ENCODE measurements at places on chromosomes 3 and 15. TPM values are rescaled to one million over a fixed set of nuclear protein-coding genes. Genes with fewer than 3 reads are reported as not detected.

Gene ADAMTSL3
- 13.2 TPM for total RNA-seq

- DNase-seq, result no peak
- no peak overlapping the region for H3K27ac ChIP-seq
- no peak overlapping the region for H3K4me3 ChIP-seq
- H3K27me3 ChIP-seq, result peaks cover 75% of the 10 kb centered on the region
These were observed 3.4 kb upstream of the DOCK3 start for GRCh38 chr3:50671331-50671730.

- DNase-seq, result no peak
- peaks cover 37% of the 10 kb centered on the region for H3K4me1 ChIP-seq
- peaks cover 3% of the 10 kb centered on the region for H3K36me3 ChIP-seq
- no peaks in the 10 kb centered on the region for H3K27me3 ChIP-seq
- peak overlapping the region; percentile 20 for H3K4me3 ChIP-seq
These were observed 52.7 kb upstream of the SPATA12 start for GRCh38 chr3:57007521-57008460.

Gene ENTPD3
- total RNA-seq, result 0.72 TPM

Gene NDN
- 84.8 TPM for total RNA-seq

Gene PLCB2
- 11.5 TPM for total RNA-seq

DNA sequence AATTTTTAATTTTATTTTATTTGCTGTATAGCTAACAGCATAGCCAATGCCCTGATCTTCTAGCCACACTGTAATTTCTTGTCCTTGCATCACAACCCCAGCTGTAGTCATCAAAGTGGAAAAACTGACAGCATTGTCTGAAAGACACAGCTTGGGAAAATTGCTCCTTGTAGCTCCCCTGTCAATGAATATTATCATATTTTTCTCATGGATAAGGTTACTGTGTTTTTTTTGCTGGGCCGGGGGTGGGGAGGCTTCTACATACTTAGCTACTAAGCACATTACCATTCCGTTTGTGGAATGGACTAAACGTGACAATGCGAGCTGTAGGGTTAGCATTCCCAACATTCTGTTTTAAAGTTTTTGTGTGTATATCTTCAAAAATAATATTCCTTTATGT is 381.3 kb downstream of the TIGIT start:
- no peak overlapping the region for H3K4me3 ChIP-seq
- no peak for DNase-seq
- H3K36me3 ChIP-seq, result peaks cover 2% of the 10 kb centered on the region
- H3K27me3 ChIP-seq, result no peaks in the 10 kb centered on the region

Gene CPA3
- total RNA-seq, result not detected

DNA sequence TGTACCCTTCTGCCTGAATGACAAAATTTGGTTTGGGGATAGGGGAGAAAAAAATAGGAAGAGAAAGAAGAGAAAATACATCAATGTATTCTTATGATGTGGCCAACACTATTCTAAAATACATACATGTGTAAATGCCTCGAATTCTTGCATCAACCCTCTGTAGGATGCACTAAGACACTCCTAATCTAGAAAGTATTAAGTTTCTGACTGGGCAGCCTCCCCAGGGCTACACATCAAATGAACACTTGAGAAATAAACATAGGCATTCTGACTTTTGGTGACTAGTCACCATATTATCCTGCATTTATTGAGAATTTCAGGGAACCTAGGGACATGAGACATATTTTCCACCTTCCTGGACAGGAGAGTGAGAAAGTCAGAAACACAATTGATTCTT is 109.2 kb downstream of the CPNE4 start:
- no peak overlapping the region for H3K4me3 ChIP-seq
- H3K27ac ChIP-seq, result no peak overlapping the region
- no peaks in the 10 kb centered on the region for H3K36me3 ChIP-seq
- no peaks in the 10 kb centered on the region for H3K4me1 ChIP-seq

Gene FEZF2
- total RNA-seq, result not detected

Gene FBXO40
- not detected for total RNA-seq

GRCh38 chr3:185820973-185821758 is 3.7 kb downstream of the IGF2BP2 start:
- DNase-seq, result no peak
- peak overlapping the region; percentile 54 for H3K4me3 ChIP-seq
- no peaks in the 10 kb centered on the region for H3K36me3 ChIP-seq
- H3K4me1 ChIP-seq, result peaks cover 44% of the 10 kb centered on the region

Gene CNTN4
- total RNA-seq, result 68.9 TPM

- no peak overlapping the region for H3K4me3 ChIP-seq
- H3K36me3 ChIP-seq, result no peaks in the 10 kb centered on the region
- peaks cover 63% of the 10 kb centered on the region for H3K4me1 ChIP-seq
- no peak for DNase-seq
- no peaks in the 10 kb centered on the region for H3K27me3 ChIP-seq
- H3K27ac ChIP-seq, result no peak overlapping the region
These were observed 1038.5 kb upstream of the NR2F2 start for GRCh38 chr15:95291898-95292472.

DNA sequence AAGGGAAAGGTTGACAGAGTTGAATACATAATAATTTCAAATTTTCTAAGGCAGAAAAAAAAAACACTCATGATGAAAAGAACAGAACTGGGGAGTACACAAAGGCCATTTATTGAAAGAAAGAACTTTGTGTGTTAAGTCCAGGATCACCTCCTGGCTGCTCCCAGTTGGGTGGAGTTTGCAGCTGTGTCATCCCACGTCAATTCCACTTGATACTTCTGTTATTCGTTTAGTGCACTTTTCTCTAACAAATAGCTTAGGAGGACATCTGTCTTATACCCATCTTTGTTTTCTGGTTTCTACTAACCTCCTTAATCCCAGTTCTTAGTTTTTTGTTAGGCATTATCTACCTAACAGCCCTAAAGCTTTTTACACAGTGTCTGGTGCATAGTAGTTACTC is 44.7 kb downstream of the SGO1 start:
- no peak overlapping the region for H3K4me3 ChIP-seq
- no peak for DNase-seq
- no peaks in the 10 kb centered on the region for H3K36me3 ChIP-seq
- H3K4me1 ChIP-seq, result peaks cover 22% of the 10 kb centered on the region
- no peaks in the 10 kb centered on the region for H3K27me3 ChIP-seq

GRCh38 chr3:178749471-178749870 is 213.2 kb downstream of the KCNMB2 start:
- H3K36me3 ChIP-seq, result peaks cover 15% of the 10 kb centered on the region
- H3K4me3 ChIP-seq, result no peak overlapping the region
- no peak overlapping the region for H3K27ac ChIP-seq
- no peaks in the 10 kb centered on the region for H3K27me3 ChIP-seq
- no peak for DNase-seq

Gene CD96
- total RNA-seq, result 0.20 TPM

Gene FAM174B
- total RNA-seq, result 20.7 TPM

DNA sequence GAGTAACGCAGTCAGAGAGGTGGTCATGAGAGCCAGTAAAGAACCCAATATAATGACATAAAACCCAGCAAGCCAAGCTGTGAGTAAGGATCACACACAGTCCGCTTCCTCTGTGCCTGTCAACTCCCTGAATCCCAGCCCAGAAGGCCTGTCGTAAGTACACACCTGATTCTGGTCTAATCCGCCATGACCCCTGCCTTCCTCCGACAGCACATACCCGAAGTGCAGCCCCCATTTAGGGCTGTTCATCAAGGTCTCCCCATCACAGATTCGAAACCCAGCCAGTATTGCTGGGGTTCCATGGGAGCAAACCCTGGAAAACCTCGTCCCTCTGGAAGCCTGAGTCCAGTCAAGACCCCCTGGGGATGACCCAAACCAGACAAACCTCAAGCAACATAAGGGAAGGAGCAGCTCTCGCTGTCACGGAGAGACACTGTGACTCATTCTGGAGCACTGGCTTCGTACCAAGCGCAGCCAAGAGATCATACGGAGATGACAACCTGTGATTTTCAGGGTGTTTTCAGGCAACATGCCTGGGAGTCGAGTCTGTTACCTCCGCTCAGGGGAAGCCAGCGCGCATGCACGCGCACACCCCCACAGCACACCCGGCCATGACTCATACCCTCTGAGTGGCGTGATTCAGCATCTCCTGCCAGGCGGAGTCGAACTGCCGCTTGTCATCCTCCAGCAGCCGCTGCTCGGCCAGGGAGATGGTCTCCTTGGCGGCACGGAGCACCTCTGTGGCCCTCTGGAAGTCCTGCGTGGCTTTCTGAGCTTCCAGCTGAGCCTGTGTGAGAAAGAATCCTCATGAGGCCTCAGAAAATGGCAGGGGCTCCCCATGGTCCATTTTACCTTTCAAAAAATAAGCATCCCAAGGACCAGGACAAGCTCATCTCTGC is 63.0 kb downstream of the SH3BP5 start:
- no peak overlapping the region for H3K4me3 ChIP-seq
- H3K27me3 ChIP-seq, result no peaks in the 10 kb centered on the region
- H3K27ac ChIP-seq, result peak overlapping the region; percentile 92
- peaks cover 23% of the 10 kb centered on the region for H3K4me1 ChIP-seq
- peaks cover 1% of the 10 kb centered on the region for H3K36me3 ChIP-seq
- peak; percentile 35 for DNase-seq

- H3K36me3 ChIP-seq, result peaks cover 1% of the 10 kb centered on the region
- no peak for DNase-seq
These were observed 5.4 kb downstream of the VILL start for GRCh38 chr3:37995652-37996641.

GRCh38 chr15:94004697-94005096 is 226.7 kb upstream of the MCTP2 start:
- DNase-seq, result no peak
- no peak overlapping the region for H3K27ac ChIP-seq
- H3K4me1 ChIP-seq, result peaks cover 10% of the 10 kb centered on the region
- H3K4me3 ChIP-seq, result no peak overlapping the region

GRCh38 chr3:129442486-129442885 is 2.5 kb downstream of the IFT122 start:
- H3K4me3 ChIP-seq, result no peak overlapping the region
- no peak for DNase-seq
- H3K4me1 ChIP-seq, result peaks cover 62% of the 10 kb centered on the region
- H3K36me3 ChIP-seq, result no peaks in the 10 kb centered on the region

DNA sequence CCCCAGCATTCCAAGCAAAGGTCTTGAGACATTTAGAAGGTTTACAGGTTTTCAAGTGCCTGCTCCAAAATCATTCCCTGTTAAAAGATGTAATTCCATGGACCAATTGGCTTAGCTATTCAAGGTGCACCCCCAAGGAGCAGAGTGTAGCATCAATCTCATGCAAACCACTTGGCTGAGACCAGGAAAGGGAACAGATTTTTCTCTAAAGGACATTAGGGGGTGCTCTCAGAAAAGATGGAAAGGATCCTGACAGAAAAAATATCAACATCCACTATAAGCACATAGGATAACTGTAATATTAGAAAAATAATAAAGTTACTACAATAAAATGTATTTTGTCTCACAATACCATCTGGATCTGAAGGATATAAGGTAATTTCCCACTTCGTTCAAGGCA is 328.0 kb upstream of the CDIN1 start:
- H3K4me1 ChIP-seq, result peaks cover 39% of the 10 kb centered on the region
- no peak overlapping the region for H3K4me3 ChIP-seq
- no peak for DNase-seq
- no peaks in the 10 kb centered on the region for H3K36me3 ChIP-seq
- H3K27me3 ChIP-seq, result no peaks in the 10 kb centered on the region
- H3K27ac ChIP-seq, result no peak overlapping the region

- no peak for DNase-seq
- no peak overlapping the region for H3K27ac ChIP-seq
- H3K4me1 ChIP-seq, result no peaks in the 10 kb centered on the region
- H3K4me3 ChIP-seq, result no peak overlapping the region
- H3K27me3 ChIP-seq, result peaks cover 39% of the 10 kb centered on the region
These were observed 3.6 kb downstream of the GNAT1 start for GRCh38 chr3:50194903-50195500.

- H3K4me1 ChIP-seq, result peaks cover 26% of the 10 kb centered on the region
- H3K27me3 ChIP-seq, result peaks cover 2% of the 10 kb centered on the region
- H3K36me3 ChIP-seq, result no peaks in the 10 kb centered on the region
- H3K27ac ChIP-seq, result no peak overlapping the region
These were observed 141.0 kb upstream of the HACD2 start for GRCh38 chr3:123725652-123726400.

GRCh38 chr3:134360046-134360445 is 14.2 kb downstream of the AMOTL2 start:
- no peak overlapping the region for H3K4me3 ChIP-seq
- peaks cover 36% of the 10 kb centered on the region for H3K36me3 ChIP-seq
- no peak for DNase-seq
- peaks cover 69% of the 10 kb centered on the region for H3K4me1 ChIP-seq
- H3K27ac ChIP-seq, result peak overlapping the region; percentile 99

Gene COMMD4
- 70.5 TPM for total RNA-seq

DNA sequence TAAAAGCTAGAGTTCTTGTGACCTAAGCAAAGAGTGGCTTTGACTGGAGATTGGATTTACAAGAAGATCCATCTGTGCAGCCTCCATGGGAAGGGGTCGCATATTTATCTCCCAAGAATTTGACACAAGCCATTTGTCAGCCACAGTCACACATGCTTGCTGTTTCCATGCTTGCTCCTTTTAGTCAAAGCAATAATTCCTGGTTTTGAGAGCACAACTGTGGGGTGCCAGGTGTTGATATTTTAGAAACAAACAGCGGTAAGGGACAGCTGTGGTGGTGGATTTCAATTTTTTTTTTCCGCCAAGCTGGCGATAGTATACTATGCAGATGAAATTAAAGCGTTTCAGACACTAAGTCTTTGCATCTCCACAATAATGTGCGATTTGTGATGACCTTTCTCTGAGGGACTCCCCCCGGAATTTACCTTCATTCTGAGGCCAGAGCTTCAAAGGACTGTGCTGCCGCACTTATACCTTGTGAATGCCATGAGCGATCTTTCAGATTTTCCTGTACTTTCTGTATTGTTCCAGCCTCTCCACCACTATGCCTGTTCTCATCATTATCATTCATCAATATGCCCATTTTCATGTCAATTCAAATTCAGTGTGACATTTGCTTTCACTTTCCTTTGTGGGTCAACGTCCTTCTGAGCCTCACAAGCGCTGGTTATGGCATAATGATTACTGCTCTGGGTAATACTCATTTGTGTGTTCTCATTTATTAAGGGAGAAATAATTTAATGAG is 108.2 kb upstream of the KBTBD8 start:
- H3K27me3 ChIP-seq, result peaks cover 6% of the 10 kb centered on the region
- no peaks in the 10 kb centered on the region for H3K4me1 ChIP-seq
- no peaks in the 10 kb centered on the region for H3K36me3 ChIP-seq

- no peak for DNase-seq
- no peaks in the 10 kb centered on the region for H3K27me3 ChIP-seq
- H3K4me1 ChIP-seq, result peaks cover 28% of the 10 kb centered on the region
- peaks cover 12% of the 10 kb centered on the region for H3K36me3 ChIP-seq
- peak overlapping the region; percentile 99 for H3K27ac ChIP-seq
These were observed 1.1 kb downstream of the DNAJB11 start for GRCh38 chr3:186571644-186572013.
